ENCODE measurements at places on chromosomes 12 and 14. TPM values are rescaled to one million over a fixed set of nuclear protein-coding genes. Genes with fewer than 3 reads are reported as not detected.

DNA sequence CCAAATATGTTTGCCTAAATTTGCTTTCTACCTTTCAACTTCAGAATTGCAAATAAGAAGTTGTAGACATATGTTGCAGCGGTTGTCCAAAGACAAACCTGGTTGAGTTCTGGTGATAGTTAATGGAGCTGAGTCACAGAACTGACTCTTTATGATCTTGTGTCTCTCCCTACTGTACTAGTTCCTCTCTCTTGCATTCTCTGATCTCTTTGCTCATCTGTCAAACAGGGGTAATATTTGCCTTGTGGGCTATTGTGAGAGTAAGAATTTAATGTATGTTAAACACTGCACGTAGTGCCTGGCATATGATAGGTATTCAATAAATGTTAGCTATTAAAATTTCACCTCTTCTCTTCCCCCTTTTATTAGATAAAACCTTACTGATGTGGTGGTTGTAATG is 283.5 kb upstream of the RGS6 start:
- no peak for DNase-seq

DNA sequence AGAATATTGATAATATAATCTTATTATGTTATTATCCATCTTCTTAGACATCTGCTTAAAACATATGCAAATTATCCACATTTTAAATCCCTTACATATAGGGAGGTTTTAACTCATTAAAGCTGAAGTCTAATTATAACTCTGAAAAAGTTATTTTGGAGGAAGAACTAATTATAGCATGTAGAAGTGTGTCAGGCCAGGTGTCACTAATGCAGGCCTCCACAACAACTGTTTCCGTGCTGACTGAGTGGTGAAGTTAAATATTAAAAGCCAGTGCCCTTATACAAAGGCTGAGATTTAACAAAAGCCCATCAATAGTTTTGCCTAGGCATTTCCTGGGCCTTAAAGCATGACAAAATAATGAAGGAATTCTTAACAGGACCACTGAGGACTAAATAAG is 157.4 kb downstream of the LRRK2 start:
- DNase-seq = no peak

GRCh38 chr14:85528897-85529631 is 880 bp upstream of the FLRT2 start:
- DNase-seq = peak; percentile 45

GRCh38 chr12:65200007-65200665 is 30.8 kb downstream of the LEMD3 start:
- DNase-seq = no peak

DNA sequence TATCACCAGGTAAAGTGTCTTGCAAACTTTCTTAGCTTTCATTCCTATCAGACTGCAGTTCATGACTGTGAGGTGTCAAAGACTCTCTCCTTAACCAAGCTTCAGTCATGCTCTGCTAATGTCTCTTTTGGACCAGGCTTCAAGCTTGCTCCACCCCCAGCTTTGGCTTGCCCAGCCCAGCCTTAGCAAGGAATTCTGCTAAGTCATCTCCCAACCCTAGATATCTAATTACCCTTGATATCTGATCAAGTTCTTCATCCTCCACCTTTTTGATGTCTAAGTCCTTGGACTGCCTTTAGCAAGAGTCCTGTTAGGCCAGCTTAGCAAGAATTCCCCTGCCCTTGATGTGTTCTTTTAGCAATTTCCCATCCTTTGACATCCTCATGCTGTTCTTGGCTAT is 108.9 kb upstream of the FGD4 start:
- DNase-seq = peak; percentile 21

DNA sequence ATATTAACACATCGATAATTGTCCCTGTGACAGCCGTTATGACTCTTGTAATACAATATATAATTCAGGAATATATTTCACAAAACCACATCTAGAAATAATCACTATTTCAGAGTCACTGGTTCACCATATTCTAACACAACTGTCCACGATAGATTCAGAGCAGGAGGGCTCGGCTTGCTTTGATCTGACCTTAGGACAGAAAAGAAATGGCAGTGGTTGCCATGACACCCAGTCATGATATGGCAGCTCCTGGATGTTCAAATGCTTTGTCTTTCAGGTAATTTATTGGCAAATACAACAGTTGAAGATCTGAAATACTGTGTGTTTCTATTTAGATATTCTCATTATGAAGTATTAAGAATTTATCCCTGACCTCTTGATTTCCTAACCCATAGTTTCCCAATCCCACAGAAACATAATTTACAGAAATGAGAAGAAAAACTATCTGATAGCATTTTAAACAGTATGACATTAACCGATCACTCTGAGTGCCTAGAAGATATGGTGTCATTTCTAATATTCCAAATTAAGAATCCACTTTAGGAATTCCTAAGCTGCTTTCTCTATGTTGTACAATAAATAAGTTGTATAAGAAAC is 116.4 kb downstream of the EPS8 start:
- no peak for DNase-seq

- peak; percentile 91 for DNase-seq
Measured at GRCh38 chr12:132162508-132163031, 18.3 kb downstream of the NOC4L start.

DNA sequence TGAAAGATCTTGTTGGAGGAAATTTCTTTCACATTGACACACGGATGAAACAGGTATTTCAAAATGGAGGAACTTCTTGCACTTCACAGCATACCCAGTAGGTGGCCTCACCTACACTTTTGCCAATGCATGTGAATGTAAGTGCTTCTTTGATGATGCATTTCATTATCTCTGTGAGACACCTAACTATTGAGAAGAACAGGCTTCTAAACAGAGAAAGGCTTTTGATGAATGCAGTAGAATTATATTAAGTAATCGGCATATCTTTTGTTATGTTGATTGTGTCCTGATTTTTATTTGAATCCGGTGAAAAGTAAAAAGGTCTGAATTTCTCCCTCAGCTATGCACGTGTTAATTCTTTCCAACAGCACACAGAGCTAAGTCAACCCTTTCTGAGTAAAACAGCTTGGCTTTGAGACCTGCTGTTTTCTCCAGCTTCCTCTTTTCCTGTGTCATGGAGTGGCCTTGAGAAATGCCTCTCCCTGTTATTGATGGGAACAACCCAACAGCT is 399.0 kb downstream of the NAV3 start:
- peak; percentile 49 for DNase-seq

Gene PTCSC3
- total RNA-seq = not detected

Gene GRIN2B
- not detected for total RNA-seq

Gene KRT77
- total RNA-seq = not detected

Gene KIF26A
- total RNA-seq = 0.77 TPM

Gene M6PR
- 193 TPM for total RNA-seq

- DNase-seq = no peak
Measured at GRCh38 chr12:9606736-9607372, 862 bp downstream of the KLRB1 start.
